ENCODE measurements at places on chromosomes 12 and 14. TPM values are rescaled to one million over a fixed set of nuclear protein-coding genes. Genes with fewer than 3 reads are reported as not detected.
A peak's percentile ranks its signal among the peaks of the same experiment; 100 is the strongest.

DNA sequence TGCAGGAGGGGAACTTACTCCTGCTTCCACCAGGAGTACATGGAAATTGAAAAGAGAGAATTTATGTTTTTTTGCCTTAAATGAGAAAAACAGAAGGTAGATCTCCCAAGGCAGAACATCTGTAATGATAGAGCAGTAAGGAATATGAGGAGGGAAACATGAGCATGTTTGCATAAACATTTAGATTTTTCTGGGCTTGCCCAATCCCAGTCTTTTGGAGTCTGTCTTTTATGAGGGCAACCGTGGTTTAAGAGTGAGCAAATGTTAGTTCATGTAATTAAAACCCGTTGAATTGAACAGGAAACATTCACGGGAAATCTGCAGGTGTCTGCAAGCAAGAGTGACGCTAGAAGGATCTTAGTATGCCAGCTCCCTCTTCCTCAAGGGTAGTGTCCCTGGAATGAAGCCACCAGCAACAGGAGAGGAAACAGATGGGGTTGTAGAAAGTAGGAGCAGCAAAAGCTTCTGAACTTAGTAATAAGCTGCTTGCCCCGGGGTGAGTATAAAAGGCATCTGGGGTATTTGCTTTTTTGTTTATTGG lies 79.3 kb downstream of the ARF6 start:
- DNase-seq = no peak

DNA sequence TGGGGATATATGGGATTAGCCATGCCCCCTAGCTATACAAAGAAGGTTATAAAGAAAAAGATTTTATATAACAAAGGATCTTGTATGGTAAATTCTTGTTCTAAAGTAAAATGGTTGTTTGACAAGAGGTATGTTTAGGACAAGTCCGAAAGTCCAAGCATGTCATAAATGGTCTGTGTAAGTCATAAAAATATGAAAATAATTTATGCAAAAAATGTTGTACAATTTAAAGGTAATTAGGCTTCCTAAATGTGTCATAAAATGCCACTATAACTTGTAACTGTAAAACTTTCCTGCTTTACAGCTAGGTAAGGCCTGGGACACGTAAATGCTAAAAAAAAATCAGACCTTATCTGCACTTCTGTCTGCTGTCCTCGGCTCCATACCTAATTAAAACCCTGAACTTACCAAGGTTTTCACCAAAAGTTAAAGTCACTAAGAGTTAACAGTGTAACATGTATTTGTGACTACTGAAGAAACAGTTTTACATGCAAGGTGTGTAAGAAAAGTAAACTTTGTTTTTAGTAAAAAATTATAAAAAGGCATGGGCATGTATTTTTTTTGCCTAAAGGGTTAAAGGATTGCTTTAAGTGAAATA lies 110.0 kb upstream of the RESF1 start:
- no peak for DNase-seq

- DNase-seq = no peak
Measured at GRCh38 chr12:11656550-11656949, 7.1 kb downstream of the ETV6 start.

- no peak for DNase-seq
Measured at GRCh38 chr12:53070877-53071492, 8.2 kb downstream of the SPRYD3 start.

DNA sequence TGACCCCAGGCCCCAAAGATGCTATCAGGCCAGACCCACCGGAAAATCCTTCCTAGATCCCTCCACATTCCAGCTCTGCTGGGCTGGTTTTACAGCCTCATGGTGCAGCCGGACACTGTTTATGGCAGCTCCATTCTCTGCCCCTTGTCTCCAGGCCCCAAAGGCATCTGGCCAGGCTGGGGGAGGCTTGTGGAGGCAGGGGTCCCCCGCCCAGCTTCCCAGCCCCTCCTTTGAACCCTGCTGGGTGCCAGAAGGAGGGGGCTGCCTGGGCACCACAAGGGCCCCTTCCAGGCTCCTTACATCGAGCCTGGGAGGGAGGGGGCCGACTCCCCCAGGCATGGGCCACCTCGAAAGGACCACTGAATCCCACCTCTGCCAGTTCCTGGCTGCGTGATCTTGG lies 19.8 kb upstream of the SMUG1 start:
- DNase-seq = no peak

DNA sequence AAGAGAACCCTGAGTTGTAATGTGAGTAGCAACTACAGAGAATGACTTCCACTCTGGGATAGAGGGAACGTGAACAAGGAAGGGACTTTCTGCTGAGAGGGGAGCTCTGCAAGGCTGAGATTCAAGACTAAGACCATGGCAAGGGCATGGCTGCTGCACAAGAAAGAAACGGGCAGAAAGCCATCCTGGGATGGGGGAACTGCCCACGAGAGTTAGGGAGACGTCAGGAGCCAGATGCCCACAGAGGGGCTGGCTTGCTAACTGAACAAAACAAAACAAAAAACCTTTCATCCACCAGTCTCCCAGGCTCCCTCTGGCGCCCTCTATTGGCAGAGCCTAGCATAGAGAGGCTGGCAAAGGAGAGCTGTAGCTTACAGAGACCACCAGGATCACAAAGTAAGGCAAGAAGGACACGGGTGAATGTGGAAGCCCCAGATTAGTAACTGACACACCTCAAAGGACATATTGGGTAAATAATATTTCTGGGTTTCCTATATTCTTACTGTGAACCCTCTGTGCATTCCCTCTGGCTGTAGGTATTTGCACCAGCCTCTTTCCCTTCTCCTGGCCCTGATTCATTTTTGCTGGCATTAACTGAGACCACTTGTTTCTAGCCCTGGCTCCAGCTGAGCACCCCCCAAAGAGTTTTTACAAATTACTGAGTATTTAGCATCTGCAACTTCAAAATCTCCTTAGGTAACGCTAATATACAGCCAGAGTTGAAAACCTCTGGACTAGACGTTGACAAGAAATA lies 338.3 kb downstream of the EMP1 start:
- peak; percentile 48 for DNase-seq

GRCh38 chr14:62943202-62943601 lies 102.1 kb downstream of the KCNH5 start:
- DNase-seq = no peak

- DNase-seq = no peak
Measured at GRCh38 chr12:24730489-24730896, 218.4 kb downstream of the BCAT1 start.

- DNase-seq = no peak
Measured at GRCh38 chr14:71508901-71509300, 423.3 kb upstream of the RGS6 start.

DNA sequence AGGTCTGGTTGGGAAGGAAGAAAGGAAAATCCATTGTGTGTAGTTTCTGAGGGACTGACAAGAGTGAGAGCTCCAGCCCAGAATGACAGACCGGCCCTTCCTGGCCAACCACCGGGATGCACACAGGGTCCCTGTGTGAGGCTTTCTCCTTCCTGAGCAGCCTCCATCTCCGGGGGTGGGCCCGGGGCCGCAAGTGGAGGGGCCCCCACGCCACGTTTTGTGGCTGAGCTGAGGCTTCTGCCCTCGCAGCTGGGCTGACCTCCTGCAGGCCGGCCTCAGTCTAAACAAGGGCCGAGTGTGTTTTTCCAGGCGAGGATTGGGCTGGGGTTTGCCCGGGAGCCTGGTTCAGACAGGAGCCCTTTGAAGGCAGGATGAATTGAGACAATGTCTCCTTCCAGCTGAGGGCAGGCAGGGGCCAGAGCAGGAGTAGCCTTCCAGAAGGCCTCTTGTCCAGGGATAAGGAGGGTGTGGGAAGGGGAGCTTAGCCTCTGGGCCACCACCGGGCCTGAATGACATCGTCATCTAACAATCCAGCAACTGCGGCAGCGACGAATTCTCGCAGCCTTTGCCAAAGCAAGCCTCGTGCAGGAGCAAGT lies 96.5 kb upstream of the NCOR2 start:
- no peak for DNase-seq

GRCh38 chr14:31993521-31993951 lies 83.6 kb upstream of the ARHGAP5 start:
- DNase-seq = no peak

GRCh38 chr12:110105986-110106385 lies 18.2 kb upstream of the IFT81 start:
- DNase-seq = no peak

GRCh38 chr12:95940514-95940913 lies 1.9 kb downstream of the CCDC38 start:
- DNase-seq = no peak

GRCh38 chr12:119630962-119631550 lies 36.9 kb upstream of the PRKAB1 start:
- no peak for DNase-seq

DNA sequence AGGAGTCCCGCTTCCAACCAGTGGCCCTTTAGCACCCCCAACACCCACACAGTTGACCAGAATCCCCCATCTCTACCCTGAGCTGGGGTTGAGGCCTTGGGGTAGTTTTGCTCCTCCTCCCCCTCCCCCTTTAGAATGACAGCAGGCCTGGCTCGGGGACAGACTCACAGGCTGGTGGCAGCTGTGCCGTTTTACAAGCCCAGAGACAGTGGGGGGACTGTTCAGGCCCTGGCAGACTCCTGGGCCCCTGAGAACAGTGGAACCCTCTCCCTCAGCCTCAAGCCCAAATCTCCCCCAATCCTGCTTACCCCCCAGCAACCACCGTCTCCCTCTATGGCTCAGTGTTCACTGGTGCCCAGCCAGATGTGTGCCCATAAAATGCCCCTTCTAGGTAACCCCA lies 10.1 kb downstream of the TMEM119 start:
- no peak for DNase-seq

DNA sequence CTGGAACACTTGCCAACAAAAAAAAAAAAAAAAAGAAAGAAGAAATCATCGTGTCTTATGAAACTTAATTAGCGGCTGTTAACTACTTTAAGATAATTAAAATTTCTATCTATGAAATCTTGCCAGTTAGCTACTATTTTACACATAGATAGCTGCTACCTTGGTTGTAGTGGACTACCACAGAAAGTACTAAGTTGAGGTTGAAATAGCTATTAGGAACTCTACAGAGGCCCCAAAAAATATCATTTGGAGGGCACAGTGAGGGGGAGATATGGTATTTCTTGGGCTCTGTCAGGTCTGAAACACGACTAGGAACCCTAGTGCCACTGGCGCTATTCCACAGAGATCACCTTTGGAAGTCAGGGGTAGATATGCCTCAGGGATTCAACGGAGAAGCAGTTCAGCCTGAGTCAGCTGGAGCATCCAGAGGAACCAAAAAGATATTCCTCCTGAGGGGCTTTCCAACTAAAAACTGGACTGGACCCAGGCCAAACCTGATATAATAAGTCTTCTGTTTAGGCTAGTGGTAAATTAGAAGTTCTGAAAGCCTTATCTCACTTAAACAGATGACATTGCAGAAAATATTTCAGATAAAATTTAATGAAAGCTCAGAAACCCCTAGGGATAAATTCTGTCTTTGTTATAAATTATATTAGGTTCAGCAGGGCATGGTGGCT lies 126.1 kb downstream of the EPS8 start:
- no peak for DNase-seq

- no peak for DNase-seq
Measured at GRCh38 chr12:68972595-68972994, 39.6 kb upstream of the CPM start.

DNA sequence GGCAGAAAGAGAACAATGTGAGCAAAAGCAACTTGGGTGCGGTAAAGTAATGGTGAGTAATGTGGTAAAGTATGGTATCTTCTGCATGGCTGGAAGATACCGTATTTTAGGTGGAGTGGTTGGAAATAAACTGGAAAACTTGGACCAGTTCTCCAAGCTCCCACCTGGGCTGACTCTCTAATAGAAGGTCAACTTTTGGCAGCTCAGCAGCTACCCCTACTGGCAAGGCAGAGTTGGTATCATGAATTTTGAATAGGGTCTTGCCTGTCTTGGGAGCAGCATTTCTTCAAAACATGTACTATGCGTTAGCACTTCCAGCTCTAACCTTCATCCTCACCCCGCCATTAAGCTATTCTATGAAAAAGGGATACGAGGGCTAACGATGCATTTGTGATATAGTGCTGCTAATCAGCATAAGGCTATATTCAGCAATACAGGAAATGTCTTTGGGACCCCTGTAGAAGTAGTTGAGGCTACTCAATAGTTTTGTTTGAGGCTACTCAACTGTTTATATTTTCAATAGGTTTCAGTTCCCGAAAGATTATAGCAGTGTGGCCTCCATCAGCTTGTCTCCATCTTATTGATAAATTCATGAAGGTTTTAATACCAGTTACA lies 276.3 kb upstream of the FAR2 start:
- peak; percentile 10 for DNase-seq

DNA sequence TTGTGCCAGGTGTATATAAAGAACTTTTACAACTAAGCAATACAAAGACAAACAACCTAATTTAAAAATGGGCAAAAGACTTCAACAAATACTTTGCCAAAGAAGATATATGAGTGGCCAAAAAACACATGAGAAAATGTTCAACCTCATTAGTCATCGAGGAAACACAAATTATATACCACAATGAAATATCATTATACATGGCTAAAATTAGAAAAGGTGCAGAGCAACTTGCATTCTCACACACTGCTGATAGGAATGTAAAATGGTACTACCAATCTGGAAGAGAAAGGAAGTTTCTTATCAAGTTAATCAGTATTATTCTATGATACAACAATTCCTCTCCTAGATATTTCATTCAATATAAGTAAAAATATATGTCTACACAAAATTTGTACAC lies 131.6 kb upstream of the FRMD6 start:
- no peak for DNase-seq

- DNase-seq = no peak
Measured at GRCh38 chr14:103142721-103143302, 19.6 kb downstream of the TNFAIP2 start.

DNA sequence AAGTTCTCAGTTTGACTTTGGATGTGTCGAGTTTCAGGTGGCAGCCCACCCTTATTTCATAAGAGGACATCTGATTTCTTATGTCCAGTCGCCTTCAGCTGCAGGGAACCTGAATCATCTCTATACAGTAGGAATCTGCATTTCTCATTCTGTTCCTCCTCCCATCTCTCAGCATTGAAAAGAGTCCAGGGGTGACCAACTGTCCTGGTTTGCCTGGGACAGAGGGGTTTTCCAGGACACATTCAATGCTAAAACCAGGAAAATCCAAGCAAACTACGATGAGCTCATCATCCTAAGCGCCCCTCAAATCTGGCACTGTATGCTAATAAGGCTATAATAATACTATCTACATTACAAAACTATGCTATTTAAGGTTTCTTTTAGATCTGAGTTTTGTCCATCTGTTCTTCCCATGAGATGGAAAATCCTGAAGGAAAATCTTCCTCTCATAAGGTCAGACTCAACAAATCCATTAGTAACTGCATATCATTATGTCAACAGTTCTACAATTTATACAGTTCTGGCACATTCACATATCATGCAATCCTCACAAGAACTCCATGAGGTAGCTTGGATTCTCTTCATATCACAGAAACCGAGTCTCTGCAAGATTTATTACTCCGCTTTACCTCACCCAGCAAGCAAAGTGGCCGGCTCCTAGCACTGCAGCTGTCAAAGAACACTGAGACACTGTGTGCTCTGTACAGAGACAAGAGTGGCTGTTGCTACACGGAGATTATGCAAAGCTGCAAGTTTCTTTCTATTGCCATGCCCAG lies 15.6 kb upstream of the CALM1 start:
- DNase-seq = peak; percentile 26

MSRB3 gene
- 44.7 TPM for polyA plus RNA-seq

STYK1 gene
- 0.01 TPM for polyA plus RNA-seq

ANKRD33 gene
- polyA plus RNA-seq = 0.01 TPM

GZMH gene
- polyA plus RNA-seq = 0.28 TPM

PTPN11 gene
- polyA plus RNA-seq = 22.4 TPM

GOLT1B gene
- polyA plus RNA-seq = 24.2 TPM

CBLN3 gene
- 1.8 TPM for polyA plus RNA-seq

INSM2 gene
- not detected for polyA plus RNA-seq
